Suppressor macrophage treated with lipopolysaccharide for 1 hour (primary cell): ENCODE measurements at places on chromosomes 3 and 15.

DNA sequence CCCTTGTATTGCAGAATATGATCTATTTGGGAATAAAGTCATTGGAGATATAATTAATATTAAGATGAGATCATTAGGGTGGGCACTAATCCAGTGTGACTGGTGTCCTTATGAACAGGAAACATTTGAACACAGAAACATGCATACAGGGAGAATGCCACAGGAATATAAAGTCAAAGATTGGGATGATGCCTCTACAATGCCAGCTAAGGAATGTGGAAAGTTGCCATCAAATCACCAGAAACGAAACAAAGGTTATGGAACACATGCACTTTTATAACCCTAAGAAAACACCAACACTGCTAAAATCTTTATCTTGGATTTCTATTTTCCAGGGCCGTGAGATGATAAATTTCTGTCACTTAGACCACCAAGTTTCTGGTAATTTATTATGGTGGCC is 442.4 kb upstream of the BCHE start:
- DNase-seq: no peak

DNA sequence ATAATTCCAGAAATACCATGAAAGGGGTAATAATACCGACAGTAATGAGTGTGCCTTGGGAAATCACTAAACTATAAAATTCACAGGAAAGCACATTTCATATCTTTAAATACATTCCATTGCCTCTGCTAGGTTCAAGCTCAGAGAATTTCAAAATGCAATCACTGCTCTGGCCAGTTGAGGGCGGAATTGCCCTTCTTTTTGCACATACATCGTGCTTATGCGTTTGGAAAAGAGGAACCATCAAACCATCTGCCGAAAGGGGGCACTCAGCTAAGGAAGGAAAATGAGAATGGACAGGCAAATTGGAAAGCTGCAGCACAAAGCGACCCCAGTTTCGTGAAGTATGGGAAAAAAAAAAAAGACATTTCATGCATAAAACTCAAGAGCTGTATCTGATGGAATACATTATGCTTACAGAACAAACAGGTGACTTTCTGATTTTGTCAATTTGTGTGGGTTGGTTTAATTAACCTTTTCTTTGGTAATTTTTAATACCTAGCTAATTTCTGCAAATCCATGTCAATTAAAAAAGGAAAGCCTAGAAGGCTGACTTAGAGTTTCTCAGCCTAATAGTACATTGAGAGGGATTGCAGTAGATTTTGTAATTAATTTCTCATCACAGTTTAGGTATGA is 61.4 kb downstream of the TUSC7 start:
- peak; percentile 83 for DNase-seq

DNA sequence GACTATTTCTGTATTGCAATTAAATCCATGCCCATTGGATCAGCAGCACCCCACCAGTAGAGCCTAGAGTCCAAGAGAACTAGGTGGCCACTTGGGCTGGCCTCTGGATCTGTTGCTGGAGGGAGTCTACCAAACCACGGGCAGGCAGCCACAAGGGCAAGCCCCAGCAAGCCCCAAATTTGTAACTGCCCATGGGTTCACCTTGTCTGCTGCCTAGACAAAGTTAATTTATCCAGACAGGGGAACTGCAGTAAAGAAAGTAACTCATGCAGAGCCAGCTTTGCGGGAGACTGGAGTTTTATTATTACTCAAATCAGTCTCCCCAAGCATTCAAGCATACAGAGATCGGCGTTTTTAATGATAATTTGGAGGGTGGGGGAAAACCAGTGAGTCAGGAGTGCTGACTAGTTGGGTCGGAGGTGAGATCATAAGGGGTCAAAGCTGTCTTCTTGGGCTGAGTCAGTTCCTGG is 74.0 kb upstream of the TERB2 start:
- peak; percentile 44 for DNase-seq

DNA sequence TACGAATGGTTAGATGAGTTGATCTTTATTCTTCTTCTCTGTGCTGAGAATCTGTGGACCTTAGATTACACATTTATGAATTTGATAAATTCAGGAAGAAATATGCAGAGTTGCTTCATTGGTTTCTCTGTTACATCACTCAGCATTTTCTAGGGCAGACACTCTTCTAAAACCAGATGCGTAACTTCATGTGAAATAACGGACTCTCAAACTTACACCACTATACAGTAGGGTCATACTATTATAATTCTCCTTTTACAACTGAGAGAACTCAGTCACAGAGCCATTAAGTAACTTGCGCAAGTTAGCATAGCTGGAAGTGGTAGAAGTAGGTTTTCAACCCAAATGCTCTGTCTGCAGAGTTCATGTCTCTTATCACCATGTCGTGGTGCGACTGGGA is 5.7 kb downstream of the TMEM207 start:
- DNase-seq: no peak

- no peak for DNase-seq
Observed at GRCh38 chr15:54687628-54688027, 509.1 kb downstream of the RSL24D1 start.

DNA sequence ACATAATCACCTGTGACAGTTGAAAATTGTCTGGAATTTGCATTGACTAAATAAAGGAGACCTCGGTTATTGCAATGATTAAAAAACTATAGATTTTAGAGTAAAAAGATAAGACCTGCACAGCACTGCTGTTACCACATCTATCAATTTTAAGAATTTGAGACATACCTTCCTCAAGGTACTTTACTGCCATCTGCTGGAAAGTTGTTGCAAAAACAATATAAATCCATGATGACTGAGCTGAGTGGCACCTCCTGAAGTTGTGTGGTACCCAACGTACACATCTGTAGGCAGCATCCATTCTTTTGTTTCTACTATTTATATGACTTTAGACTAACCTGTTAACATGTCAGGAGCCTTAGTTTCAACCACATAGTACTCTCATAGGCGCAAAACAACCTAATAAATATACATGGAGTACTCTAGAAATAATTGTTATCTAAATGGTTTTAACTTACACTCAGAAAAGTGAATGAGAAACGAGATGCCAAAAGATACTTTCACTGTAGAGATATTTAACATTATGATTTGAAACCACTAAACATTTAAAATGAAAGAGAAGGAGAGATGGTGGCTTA is 106.7 kb downstream of the GHSR start:
- DNase-seq: peak; percentile 85

- no peak for DNase-seq
Observed at GRCh38 chr3:158773845-158774830, 27.7 kb upstream of the MFSD1 start.

GRCh38 chr15:92051716-92052115 is 198.2 kb downstream of the SLCO3A1 start:
- no peak for DNase-seq

GRCh38 chr15:90022905-90023700 is 22.0 kb downstream of the ZNF710 start:
- no peak for DNase-seq

- peak; percentile 31 for DNase-seq
Observed at GRCh38 chr3:57803647-57804081, 47.6 kb downstream of the SLMAP start.

DNA sequence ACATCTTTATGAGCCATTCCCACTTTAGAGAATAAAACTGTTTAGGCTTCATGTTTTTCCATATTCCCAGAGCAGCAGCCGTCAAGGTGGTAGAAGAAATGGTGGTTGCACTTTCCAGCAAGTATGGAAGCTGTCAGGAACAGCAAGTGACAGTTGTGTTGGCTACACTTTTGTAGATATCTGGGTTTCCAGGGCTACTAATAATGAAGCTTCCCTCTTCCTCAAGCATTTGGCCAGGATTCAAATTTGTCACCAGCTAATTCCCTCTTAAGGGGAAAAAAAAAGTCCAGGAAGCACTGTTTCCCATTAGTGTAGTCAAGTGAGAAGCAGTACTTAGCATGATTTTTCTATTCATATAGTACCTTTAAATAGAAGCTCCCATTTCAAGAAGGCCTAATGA is 252.8 kb downstream of the IGSF11 start:
- DNase-seq: no peak

- peak; percentile 58 for DNase-seq
Observed at GRCh38 chr3:157170861-157171260, 10.9 kb upstream of the CCNL1 start.

- no peak for DNase-seq
Observed at GRCh38 chr15:70579766-70580165, 183.6 kb downstream of the UACA start.

GRCh38 chr15:73596174-73596573 is 37.0 kb downstream of the NPTN start:
- DNase-seq: no peak
